ENCODE measurements at places on chromosomes 3 and 15.

DNA sequence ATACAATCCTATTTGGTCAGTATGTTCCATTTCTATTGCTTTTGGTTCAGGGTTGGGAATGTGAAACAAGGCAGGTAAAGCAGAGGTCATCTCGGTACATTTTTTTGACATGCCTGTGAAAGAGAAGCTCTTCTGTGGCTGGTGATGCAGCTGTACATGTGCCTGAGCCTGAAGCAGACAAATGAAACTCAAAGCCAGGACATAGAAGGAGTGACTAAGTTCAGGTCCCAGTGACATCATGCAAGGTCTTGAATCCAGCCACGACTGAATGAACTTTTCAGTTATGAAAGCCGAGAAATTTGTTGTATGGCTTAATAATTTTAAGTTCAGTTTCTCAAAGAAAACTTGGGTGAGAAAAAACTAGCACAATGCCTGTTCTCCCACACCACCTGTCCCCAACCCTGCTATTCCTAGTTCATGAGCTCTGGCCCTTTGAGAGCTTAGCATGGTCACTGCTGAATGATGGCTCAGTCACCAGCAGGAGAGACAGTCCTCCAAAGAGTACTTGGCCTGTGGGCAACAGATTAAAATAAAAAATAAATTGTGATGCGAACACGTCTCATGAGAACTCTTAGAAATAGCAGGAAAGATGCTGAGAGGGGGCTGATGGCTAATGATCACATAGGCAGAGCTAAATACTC lies 600.2 kb upstream of the GRM7 start:
- DNase-seq = no peak

DNA sequence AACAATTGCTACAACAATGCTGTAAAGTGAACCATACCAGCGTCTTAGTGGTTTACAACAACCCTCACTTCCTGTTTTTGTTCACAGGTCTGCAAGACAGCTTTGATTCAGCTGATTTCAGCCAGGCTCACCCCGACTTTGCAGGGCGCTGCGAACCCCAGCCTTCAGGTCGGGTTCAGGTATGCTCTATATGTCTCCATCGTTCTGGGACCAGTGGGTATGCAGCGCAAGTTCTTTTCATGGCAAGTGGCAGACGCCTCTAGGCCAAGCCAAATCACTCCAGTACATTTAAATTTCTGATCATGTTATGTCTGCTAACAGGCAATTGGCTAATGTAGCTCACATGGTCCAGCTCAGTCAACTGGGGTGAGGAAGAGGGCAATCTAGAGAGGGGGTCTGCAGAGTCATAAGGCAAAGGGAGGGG lies 52.4 kb upstream of the RGMA start:
- DNase-seq = no peak

GRCh38 chr3:129424185-129424841 lies 4.1 kb downstream of the EFCAB12 start:
- no peak for DNase-seq

GRCh38 chr3:169389211-169389924 lies 274.1 kb downstream of the MECOM start:
- no peak for DNase-seq

DNA sequence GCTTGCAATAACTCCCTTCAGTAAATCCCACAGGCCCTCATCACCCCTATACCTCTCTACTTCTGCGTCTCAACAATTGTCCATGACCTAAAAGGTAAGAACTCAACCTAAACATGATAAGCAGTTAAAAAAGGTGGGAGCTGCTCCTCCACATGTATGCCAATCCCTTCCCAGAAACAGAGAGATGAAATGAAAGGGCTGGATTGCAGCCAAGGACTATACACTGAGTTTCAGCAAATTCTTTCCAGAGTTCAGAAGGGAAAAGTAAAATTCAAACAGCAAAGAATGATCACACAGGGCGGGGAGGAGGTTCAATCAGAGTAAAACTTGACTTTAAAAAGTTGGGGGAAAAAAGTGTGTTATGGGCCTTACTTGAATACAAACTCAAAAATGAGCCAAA lies 27.5 kb downstream of the PLOD2 start:
- DNase-seq = no peak

DNA sequence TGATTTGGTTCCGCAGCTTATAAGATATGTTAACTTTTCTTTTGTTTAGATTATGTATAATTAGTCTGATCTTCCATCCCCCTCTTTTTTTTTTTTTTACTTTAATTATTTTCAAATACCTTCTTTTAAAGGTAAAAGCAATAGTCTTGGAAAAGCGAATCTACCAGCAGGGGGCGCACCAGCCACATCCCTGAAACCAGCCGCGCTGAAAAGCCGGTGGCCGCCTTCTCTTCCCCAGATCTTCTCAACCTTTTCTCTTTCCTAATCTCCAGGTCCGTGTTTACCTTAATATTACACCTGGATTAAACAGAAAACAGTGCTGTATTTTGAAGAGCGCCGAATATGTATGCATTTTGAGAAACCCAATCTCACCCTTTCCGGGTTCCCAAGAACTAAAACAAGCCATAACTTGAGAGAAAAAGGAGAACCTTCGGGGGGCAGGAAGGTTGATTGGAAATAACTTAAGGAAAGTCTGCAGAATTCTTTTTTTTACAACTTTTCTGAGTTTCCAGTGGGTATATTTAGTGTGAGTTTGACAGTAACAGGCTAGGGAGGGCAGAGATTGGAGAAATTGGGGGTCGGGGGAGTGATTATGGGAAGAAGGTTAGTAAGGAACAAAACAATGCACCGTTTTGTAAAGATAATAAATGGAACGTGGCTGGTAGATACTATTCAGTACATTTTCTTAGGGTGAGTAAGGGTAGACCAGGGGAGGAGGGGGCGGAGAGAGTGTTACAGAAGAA lies 2.0 kb upstream of the SOX2 start:
- DNase-seq = no peak

DNA sequence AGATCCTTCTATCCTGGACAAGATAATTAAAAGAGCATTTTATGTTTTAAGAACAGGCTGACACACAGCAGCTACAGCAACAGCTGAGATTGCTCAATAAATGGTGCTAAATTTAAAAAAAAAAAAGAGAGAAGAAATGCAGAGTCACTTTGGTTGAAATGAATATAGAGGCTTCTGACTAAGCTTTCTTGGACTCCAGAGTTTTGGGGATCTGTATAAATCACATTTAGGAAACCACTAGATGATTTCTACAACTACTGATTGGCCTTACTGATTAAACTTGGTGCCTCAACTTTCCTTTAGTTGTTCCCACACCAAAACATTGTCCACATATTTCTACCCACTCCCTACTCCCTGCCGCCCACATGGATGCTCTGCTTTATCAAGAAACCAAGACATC lies 132.9 kb upstream of the ZBTB20 start:
- DNase-seq = no peak

- no peak for DNase-seq
Observed at GRCh38 chr15:66390678-66391077, 4.0 kb downstream of the MAP2K1 start.

- no peak for DNase-seq
Observed at GRCh38 chr3:1007866-1008265, 85.0 kb upstream of the CNTN6 start.

- DNase-seq = no peak
Observed at GRCh38 chr3:46846624-46847542, 16.4 kb downstream of the MYL3 start.

- DNase-seq = no peak
Observed at GRCh38 chr3:104676241-104676640, 690.5 kb upstream of the ALCAM start.

GRCh38 chr3:197597335-197597734 lies 41.6 kb upstream of the BDH1 start:
- no peak for DNase-seq

GRCh38 chr3:188337232-188337631 lies 183.3 kb downstream of the LPP start:
- DNase-seq = no peak

- no peak for DNase-seq
Observed at GRCh38 chr3:64267721-64268604, 42.7 kb upstream of the PRICKLE2 start.

DNA sequence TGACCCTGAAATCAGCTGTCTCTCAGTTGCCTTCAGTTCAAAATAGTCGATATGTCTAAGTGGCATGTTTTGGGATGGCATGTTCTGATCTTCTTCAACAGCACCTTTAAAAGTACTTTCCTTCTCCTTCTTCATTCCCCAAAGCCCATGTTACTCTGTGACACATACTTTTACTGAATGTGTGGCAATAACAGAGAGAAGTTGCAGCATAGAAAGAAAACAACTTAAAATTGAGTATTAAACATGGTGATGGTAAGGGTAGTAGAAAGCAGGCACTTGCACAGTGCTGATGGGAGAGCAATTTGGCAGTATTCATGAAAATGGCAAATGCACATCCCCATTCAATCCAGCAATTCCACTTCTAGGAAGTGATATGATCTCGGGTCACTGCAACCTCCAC lies 12.3 kb upstream of the ULK4 start:
- no peak for DNase-seq

- DNase-seq = no peak
Observed at GRCh38 chr3:101143012-101143411, 149.8 kb upstream of the ABI3BP start.

GRCh38 chr3:36649125-36649524 lies 115.2 kb downstream of the DCLK3 start:
- DNase-seq = no peak

DNA sequence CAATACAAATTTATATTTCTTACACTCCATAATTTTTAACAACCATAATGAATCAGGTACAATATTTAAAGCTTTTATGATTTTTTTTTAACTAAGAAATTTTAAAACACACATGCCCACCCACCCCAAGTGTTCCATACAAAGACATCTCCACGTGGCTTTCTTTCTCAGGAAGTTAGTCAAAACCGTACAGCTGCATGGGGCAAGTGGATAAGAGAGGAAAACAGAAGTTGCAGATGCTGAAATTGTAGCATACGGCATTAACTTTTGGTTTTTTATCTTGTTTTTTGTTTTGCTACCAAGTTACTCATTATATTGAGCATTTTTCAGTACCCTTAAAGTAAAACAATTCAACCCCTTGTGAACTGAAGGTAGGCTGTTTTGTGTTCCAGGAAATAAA lies 14.8 kb downstream of the GNB4 start:
- DNase-seq = no peak

DNA sequence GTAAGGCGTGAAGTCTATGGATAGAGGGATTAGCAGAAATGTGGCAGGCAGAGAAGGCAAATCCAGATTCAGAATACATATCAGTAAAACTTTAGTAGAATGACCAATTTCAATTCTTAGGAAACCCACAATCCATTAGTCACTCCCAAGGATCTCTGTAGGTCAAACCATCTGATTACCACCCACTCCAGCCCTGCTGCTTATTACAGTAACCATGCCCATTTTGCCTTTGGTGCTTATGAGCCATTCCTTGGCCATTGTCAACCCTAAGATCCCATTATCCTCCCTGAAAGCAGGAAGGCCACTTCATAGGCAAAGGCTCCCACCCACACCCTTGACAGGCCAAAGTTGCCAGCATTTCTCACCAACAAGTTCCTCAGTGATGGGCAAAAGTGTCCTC lies 5.1 kb upstream of the KLHL40 start:
- no peak for DNase-seq

DNA sequence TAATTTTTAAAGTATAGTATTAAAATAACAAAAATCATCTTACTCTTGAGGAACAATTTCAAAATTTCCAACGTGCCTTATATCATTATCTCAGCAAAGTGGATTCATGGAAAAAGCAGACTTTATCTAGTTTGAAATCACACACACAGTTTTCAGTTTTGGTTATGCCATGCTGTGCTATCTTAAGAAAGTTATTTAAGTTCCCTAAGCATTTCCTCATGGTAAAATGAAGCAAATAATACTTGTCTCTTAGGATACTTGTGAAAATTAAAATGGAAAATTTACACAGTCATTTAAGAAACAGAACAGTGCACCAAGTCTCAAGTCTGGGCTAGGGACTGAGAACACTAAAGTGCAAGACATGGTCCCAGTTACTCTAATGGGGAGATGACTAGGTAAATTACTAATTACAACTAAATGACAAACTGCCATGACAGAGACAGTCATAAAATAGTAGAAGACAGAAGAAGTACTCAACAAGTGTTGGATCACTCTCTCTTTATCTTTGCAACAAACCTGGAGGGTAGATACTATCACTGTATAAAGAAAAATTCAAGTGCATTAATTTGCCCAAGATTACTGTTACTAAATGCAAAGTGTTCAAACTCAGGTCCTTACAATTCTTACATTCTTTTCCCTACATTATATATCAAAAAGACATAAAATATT lies 44.8 kb downstream of the DMXL2 start:
- DNase-seq = no peak

DNA sequence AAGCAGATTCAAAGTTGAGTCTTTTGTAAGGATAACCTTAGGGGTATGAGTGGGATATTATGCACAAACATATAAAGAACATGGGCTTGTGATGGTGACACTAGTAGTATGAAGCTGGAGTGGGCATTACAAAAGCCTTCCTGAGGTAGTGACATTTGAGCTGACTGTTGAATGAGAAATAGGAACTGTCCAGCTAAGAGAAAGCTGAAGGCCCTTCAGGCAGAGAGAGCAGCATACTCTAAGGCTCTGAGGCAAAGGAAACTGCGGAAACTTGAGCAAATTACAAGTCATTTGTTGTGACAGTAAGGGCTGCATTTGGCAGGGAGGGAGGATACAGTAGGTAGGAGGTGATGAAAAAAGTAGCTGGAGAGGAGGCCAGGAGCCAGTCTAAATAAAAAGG lies 190.7 kb upstream of the CD96 start:
- DNase-seq = no peak

DNA sequence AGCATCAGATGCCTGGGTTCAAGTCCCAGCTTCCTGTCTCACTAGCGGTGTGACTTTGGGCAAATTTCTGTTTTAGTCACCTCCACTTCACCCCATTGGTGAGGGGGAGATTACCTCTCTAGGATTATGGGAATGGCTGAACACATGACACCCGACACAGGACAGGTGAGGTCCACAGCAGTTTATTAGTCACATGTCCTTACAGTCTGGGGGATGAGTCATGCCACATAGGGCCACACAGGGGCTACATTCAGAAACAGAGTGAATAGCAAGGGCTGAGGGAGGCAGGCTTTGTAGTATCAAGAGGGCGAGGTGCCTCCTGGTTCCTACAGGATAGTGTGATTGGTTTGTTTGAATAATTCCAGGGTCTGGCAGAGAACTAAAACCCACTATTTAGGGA lies 15.2 kb upstream of the ITGA11 start:
- no peak for DNase-seq

- no peak for DNase-seq
Observed at GRCh38 chr3:63095-63765, 133.3 kb upstream of the CHL1 start.
